ENCODE measurements at places on chromosomes 7 and 10.

DNA sequence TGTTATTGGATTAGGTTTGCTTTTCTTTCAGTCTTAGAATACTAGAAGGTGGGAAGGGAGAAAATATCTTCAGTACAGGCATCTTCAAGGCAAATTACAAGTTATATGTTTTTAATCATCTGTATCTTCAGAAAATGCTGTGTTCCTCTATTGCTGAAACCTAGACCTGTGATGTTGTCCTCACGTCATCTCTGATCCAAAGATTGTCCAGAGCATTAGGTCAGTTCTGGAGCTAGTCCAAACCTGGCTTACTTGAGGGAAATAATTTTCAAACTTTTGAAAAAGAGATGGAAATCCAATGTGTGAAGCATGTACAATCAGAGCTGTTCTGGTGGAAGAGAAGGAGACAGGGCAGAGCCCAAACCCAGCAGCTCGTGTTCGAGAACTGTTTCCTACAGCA lies 217.3 kb downstream of the ZEB1 start:
- DNase-seq = no peak

- no peak for DNase-seq
These were observed 426.3 kb upstream of the POT1 start for GRCh38 chr7:125355899-125356298.

GRCh38 chr7:28165261-28165660 lies 15.3 kb downstream of the JAZF1 start:
- no peak for DNase-seq

DNA sequence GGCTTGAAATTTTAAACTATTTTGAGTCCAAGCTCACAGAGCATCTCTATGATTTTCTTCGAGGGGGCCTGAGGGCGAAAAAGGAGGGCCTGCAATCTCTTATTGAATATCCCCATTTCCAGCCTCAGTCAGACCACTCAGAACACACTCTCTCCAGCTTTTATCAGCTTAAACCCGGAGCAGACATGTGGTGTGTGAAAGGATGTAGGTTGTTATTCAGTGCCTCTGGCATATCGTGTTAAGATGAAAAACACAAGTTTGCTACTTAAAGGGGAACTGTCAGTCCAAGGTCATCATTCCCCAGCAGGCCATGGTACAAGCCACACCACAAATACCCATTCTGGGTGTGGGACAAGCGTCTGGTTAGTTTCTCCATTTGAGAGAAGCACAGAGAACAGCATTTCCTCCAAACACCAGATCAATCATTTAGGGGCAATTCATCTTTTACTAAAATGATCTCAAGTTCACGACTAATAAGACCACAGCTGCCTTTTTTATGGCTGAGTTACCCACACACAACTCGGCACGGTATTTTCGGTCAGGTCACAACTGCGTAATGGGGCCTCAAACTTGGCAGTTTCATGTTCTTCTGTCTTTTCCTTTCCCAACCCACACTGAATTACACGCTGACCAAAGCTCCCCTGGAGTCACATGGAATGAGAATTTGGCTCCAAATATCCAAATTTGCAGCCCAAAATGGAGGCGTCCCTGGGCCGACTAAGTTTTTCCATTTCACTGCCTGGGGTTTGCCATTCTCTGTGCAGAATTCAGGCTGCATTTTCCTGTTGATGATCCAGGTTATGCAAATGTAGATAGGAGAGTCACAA lies 188.4 kb downstream of the SEM1 start:
- DNase-seq = no peak

DNA sequence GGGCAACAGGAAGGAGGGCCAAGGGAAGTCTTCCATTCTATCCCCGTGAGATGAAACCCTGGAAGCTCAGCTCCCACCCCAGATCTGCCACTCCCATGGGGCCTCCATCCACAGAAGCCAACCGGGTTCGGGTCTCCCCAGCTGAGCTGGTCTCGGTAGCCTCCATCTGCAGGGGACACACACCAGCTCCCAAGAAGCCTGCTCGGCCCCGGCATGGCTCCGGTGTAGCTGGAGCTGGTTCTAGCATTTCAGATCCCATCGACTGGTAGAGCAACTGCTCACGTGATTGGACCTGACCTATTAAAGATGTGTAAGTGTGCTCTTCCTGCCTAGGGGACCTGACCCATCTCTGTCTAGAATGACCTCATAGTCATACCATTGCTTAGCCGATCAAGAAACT lies 138.0 kb downstream of the PRKAG2 start:
- DNase-seq = no peak
